ENCODE measurements at places on chromosomes 2 and 18.

DNA sequence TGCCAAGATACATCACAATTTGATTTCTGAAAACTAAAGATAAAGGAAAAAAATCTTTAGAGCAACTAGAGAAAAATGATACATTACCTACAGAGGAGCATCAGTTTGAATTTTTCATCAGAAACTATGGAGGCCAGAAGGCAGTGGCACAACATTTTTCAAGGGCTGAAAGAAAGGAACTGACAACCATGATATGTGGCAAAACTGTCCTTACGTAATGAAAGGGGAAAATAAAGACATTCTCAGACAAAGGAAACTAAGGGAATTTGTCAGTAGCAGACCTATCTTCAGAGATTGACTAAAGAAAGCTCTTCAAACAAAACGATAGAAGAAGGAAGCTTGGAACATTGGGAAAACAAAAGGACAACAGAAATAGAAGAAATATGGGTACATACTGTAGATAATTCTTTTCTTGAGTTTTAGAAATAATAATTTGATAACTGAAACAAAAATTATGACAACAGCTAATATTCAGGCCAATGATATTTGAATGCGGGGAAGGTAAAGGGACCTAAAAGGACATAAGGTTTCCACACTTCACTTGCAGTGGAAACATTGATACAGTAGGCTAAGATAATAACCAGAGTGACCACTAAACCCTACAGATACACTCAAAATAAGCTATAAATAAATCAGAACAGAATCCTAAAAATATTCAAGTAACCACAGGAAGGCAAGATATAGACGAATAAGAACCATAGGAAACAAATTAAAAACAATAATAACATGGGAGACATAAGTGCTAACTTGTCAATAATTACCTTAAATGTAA, 70.0 kb upstream of the NPAS2 start:
- DNase-seq = no peak

DNA sequence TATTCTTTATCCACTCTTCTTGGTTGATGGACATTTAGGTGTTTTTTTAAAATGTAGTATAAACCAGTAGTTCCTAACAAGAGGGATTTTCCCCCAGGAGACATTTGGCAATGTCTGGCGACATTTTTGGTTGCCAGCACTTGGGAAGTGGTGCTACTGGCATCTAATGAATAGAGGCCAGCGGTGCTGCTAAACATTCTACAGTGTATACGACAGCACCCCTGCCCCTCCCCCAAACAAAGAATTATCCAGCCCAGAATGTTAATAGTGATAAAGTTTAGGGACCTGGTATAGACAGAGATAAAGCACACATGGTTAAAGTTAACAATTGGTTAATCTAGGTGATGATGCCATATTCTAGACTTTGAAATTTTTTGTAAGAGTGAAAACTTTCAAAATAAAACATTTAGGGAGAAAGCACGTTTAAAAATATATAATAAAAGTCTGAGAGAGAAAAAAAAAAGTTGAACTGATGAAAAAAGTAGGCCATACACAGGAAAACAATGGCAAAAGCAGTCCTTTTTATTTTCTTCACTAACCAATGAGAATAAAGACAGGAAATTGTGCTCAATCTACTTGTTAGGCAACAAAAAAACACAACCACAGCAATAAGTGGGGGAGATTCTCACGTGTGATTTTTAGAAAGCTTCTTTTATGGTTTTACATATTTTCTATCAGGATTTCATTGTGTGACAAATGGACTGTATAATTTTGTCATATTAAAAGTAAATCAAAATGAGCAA, 14.8 kb downstream of the FBXO48 start:
- DNase-seq = no peak

DNA sequence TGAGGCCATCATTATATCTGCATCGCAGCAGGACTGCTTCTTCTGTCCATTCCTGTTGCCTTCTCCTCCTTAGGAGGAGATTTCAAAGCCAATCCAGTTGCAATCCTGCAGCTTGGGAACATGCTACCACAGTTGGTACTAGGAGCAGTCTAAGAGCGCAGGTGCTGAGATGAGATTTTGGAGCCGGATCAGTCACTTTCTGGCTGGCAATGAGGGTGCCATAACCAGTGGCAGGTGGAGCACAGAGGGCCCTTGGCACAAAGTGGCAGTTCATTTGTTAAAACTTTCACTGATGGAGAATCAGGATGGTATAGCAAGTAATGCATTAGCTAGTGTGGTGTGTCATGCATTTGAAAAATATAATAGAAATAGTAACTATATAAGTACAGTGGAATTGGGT, 173.7 kb upstream of the ATP5MC3 start:
- DNase-seq = no peak

DNA sequence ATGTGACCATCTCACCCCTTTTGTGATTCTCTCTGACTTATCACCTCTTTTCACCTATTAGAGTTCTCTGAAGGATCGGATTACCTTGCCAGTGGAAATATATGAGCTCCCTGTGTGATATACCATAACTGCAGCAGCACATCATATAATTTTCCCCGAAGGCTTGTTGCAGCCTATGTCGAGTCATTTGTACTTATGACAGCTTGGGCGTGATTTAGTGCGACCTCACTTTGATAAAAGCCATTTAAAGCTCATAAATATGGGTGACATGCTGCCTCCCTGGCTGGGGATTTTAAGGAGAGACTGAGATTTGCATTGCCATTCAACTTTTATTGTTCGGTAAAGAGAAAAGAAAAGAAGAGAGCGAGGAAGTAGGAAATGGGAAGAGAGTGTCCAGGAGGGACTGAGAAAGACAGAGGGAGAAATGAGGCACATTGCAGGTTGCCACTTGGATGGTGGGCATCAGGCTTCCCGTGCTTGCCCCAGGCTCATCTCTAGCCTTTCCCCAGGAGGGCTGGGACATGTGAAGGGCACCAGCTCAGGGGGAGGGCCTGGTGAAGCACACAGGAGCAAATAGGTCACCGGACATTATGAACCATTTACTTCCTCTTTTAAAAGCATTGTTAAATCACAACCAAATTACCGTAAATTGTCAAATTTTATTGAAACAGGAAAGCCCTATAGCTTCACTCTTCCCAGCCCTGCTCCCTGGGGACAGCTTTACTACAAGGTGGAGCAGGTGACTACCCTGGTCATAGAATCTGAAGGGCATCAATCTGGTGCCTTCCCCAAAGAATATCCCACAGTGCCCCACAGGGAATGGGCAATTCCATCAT, 161.3 kb downstream of the SETBP1 start:
- no peak for DNase-seq

DNA sequence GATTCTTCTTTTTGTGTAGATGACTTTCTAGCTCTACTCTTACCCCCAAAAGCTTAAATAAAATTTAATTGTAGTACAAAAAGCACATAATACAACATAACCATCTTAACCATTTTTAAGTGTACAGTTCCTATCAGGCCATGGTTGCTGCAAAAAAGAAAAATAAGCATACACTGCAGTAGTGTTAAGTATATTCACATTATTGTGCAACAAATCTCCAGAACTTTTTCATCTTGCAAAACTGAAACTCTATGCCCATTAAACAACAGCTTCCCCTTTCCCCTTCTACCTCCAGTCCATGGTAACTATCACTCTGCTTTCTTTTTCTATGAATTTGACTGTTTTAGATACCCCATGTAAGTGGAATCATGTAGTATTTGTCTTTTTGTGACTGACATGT, 18.1 kb downstream of the PPM1B start:
- DNase-seq = no peak
